NCI-H1417 treated with DMSO at 0.1 percent for 48 hours (cell line): ENCODE measurements at places on chromosomes 1 and 21.

- DNase-seq, result no peak
Observed at GRCh38 chr1:116457946-116458604, 85.0 kb downstream of the ATP1A1 start.

- DNase-seq, result no peak
Observed at GRCh38 chr1:81757398-81758020, 43.2 kb upstream of the ADGRL2 start.

GRCh38 chr1:1161683-1162079, 12.0 kb upstream of the TTLL10 start:
- no peak for DNase-seq

- no peak for DNase-seq
Observed at GRCh38 chr21:18985584-18985983, 582.0 kb upstream of the TMPRSS15 start.

DNA sequence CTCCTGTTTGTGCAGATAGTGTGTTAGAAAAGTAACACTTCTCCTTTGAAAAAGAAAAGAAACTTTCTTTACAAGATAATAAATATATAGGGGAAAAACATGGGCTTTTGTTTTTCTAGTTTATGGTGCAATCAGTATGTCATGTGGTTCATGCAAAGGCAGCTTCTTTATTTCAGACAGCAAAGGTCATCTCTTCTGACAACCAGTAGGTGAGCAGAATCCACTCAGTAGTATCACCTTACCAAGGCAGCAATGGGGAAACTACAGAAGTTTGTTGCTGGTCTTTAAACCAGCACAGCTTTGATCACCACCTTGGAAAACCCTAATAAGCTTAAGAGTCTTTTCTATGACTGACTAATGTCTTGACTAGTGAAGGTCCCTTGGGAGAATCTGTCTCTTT, 13.0 kb upstream of the SAMSN1 start:
- DNase-seq, result no peak

- peak; percentile 13 for DNase-seq
Observed at GRCh38 chr1:234154320-234155251, 218.7 kb upstream of the COA6 start.

GRCh38 chr1:1166642-1167397, 6.9 kb upstream of the TTLL10 start:
- DNase-seq, result no peak

DNA sequence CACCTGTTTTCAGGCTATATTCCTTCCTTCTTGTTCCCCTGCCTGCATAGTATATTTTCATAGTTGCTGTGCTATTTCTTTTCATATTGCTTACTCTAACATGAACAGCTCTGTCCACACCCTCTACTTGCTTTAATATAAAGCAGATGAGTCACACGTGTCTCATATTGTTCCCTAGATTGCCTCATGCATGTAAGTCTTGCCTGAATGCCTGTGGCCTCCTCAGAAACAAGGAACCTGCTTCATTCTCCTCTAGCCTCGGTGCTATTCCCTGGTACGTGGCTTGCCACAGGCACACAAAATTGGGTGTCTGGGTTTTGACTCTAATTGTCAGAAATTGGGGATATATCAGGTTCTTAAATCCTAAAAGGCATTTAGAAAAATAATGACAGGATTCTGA, 16.5 kb upstream of the PKP1 start:
- DNase-seq, result no peak

DNA sequence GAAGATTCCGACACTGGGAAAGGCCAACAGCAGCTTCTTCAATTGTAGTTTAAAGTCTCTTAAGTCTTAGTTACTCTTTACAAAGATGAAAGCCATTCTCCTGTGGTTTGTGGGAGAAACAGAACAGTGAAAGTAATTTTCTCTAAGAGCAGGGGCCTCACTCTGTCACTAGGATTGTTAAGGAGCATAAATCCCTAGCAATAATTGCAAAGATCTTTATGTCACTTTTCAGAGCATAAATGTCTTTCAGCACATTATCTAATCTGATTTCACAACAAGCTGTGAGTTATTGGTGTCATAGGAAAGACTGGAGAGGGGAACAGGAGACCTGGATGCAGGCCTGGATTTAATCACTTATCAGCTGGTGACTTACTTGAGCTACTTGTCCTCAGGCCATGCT, 32.4 kb upstream of the DUSP23 start:
- no peak for DNase-seq

- peak; percentile 72 for DNase-seq
Observed at GRCh38 chr1:10867914-10868598, 71.6 kb upstream of the CASZ1 start.

- no peak for DNase-seq
Observed at GRCh38 chr1:57340334-57341070, 83.4 kb downstream of the DAB1 start.

DNA sequence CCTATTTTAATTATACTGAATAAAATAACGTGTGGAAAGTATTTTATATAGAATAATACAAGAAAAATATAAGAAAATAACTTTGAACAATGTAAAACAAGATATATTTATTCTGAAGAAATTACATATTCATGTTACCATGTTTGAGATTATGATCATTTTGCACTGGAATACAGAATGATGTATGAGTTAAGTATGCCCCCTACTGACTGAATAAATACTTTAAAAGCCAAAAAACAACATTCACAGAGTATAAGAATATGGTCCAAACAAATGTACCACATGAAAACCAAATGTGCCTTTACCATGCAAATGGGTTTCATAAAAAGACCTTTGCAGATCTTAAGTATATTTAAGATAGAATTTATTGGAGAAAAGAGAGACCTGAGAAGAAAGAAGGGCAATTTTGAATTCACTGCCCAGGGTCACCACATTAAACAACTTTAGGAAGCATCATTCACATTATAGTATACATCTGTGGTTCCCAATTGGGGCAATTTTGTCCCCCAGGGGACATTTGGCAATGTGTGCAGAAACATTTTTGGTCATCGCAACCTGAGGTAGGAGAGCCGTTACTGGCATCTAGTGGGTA, 136.6 kb upstream of the GFI1 start:
- no peak for DNase-seq

DNA sequence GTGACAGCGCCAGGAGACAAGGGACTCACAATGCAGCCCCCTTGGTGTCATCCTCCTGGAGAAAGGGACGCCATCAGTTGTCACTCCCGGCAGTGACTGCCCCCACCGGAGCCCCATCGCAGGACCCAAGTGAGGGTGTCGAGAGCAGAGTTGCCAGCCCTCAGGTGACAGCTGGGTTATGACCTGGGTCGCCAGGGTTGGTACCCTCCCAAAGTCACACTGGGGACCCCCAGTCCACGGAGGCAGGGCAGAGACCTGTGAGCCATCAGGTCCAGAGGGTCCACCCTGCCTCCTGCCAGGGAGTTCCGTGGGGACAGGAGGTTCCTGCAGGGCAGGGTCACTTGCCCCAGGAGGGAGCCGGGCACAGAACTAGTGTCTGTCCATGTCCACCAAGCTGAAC, 78.2 kb upstream of the IFFO2 start:
- no peak for DNase-seq

DNA sequence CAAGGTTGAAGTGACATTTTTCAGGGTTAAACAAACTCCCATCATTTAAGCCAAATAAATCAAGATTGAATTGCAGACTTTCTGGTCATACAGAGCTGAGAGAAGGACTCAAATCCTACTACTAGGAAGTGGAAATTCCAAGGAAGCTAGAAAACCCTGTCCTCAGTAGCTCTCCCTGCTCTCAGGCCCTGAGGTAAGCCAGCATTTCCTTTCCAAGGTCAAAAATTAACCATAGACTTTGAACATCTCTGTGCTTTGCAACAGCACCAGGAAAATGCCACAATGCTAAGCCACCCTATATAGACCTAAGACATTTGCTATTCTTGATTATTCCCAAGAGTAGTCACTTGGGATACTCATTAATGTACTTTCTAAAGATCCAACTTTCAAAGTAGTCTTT, 45.1 kb downstream of the LUZP1 start:
- DNase-seq, result no peak

- no peak for DNase-seq
Observed at GRCh38 chr1:161907265-161907664, 116.4 kb downstream of the OLFML2B start.

DNA sequence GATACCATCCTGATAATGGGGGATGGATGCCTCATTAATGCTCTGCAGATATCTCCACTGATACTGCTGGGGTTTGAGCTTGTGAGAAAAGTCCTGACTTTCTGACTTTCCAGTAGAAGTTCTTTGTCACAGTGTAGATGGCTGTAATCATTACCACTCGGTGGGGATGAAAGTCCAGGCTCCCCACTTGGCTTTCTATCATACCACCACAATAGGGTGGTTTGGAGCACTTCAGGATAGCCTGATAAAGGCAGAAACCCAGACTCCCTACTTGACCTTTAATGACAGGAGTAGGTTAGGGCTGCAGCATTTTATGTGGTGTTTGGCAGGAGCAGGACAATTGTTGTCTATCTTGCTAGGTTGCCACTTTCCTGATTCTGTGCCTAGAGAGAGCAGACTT, 294.1 kb downstream of the BRINP3 start:
- DNase-seq, result no peak

DNA sequence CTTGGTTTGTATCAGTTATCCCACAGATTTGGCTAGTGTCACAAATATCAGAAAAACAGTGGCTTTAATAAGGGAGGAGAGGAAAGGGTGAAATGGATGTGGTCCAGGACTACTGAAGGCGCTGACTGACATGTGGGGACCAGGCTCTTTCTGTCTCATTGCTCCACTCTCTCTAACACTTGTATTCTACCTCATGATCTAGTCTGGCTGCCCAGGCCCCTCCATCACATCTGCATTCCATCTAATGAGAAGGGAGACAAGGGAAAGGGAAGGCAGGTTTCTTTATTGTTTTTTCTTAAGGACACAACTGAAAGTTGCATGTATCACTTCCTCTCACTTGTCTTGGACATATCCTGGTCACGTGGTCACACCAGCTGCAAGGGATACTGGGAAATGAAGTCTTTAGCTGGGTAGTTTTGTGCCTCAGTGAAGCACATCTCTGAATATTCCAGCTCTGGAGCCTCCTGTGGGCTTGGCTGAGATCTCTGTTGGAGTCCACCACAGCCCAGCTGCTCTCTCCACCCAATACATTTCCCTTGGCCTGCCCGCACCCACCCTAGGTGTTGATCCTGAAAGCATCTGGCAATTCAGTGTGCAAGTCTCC, 42.0 kb upstream of the PADI2 start:
- no peak for DNase-seq

GRCh38 chr1:226662642-226663326, 76.3 kb downstream of the ITPKB start:
- no peak for DNase-seq

DNA sequence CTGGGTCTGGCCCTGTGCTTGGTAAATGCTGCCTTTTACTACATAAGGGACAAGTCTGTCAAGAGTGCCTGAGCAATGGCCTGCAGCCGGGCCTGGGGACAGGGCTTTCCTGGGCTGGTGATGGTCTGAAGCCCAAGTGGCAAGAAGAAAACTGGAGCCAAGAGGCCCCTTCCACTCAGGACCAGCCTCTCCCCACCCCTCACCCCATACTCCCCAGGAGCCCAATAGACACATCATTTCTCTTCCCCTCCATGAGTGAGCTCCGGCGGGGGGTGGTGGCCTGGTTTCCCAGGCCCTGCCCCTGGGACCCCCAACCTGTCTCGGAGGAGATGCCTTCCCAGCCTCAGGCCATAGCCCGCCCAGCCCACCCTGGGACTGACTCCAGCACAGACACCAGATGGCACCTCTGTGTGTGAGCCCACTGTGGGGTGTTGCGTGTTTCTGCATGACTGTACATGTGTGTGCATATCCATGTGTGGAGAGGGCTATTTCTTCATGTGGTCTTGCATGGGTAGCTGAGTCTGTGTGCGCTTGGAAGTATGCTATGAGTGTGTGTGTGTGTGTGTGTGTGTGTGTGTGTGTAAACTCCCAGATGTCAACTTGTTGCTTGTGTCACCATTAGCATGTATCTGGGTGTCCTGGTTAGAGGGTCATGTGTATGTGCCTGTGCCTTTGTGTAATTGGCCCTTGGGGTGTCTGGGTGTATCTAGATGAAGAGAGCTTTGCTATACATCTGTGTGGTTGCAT, 14.3 kb upstream of the LRP8 start:
- no peak for DNase-seq

- DNase-seq, result no peak
Observed at GRCh38 chr1:63547621-63548294, 24.4 kb downstream of the EFCAB7 start.

DNA sequence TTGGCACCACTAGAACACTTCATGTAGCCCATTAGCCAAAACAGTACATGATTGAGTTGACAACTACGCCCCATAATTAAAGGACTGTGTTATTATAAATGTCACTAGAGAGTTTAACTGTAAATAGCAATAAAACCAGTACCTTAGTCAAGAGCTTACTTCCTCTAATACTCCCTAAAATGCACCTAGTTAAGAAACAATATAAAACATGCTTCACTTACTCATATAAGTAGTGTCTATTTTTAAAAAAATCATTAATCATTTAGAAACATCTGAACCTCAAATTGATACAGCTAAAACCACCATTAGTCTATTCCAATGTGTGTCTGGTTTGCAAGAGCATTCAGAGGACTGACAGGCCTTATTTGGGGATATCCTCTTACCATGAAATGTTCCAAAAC, 25.3 kb downstream of the PTP4A2 start:
- peak; percentile 99 for DNase-seq

- DNase-seq, result no peak
Observed at GRCh38 chr1:41758904-41759548, 159.7 kb downstream of the HIVEP3 start.

GRCh38 chr1:47527653-47528272, 89.9 kb downstream of the FOXD2 start:
- DNase-seq, result no peak

GRCh38 chr1:197526736-197527371, 248.4 kb downstream of the DENND1B start:
- DNase-seq, result peak; percentile 14

DNA sequence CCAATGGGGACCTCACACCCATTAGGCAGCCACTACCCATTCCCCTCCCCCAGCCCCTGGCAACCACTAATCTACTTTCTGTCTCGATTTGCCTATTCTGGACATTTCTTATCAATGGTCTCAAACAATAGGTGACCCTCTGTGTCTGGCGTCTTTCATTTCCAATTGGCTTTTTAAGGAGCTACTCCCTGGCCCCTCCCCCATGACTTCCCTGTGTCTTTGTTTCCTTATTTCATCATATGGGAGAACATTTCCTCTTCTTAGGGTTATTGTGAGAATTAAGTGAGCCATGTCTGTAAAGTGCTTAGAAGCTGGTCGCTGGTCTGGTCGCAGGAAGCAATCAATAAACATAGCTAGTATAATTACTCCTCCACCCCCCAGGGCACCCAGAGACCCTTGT, 80.9 kb downstream of the SPSB1 start:
- no peak for DNase-seq
